ENCODE measurements at places on chromosomes 6 and 20.

DNA sequence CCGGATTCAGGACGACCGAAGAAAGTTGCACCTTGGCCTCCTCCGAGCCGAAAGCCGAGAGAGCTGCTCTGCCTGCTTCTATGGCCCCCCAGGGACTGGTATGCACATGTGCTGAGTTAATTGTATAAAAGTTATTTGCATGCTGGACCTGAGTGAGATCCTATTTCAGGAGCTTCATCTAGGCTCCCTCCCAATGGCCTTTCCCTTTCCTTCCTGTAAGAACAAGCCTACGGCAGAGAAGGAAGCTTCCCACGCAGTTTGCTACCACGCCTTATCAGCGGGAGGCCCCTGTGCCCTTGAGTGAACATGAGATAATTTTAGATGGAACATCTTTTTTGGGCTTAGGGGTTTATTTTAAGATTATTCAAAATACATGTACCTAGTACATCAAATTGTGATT is 65.9 kb downstream of the RIN2 start:
- peak; percentile 98 for DNase-seq

DNA sequence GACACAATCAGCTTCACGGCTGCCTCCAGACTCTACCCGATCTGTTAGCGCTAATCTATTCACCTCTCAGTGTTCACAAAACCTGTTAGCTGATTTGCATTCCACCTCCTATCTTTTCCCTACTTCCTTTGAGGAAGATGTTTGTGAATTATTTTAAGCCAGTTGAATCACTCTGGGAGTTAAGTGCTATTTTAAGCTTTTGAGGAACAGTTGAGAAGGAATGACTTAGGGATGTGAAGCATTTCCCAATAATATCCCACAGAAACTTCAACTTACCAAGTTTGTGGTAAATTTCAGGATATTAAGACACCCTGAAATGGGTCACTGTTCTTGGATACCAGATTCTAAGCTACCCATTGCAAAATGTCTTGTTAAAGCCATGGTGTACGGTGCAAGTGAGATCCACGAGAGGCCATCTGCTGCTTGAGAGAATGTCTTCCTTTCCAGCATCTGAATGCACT is 145.2 kb upstream of the CITED2 start:
- DNase-seq = peak; percentile 4

GRCh38 chr6:21501021-21501354 is 92.6 kb upstream of the SOX4 start:
- peak; percentile 93 for DNase-seq

DNA sequence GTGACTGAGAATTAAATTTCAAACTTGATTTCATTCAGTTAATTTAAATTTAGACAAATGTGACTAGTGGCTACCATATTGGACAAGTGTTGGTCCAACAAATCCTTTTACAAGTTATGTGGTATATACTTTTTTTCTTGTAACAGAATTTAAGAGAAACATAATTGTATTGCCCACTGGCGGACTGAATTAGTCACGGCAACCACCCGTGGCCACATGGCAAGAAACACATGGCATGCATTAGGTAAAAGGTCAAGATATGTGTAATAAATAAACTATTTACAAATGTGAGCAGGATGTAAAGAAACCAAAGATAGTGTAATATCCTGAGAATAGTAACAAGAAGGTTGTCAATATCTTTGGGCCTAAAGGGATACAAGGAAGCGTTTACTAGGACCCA is 91.2 kb downstream of the LCA5 start:
- DNase-seq = no peak

DNA sequence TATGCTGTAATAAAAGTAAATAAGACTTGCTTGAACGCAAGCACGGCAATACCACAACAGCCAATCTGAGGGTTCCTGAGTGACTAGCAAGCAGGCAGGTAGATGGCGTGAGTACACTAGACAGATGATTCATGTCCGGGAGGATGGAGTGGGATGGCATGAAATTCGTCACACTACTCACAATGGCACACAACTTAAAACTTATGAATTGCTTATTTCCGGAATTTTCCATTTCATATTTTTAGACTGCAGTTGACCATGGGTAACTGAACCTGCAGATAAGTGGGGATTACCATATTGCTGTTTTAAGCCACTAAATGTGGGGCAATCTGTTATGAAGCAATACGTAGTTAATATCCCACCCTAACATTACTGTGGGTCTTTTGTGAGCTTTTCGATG is 93.6 kb upstream of the NFATC2 start:
- DNase-seq = no peak

- DNase-seq = no peak
Observed at GRCh38 chr20:23963941-23964340, 24.6 kb downstream of the GGTLC1 start.

DNA sequence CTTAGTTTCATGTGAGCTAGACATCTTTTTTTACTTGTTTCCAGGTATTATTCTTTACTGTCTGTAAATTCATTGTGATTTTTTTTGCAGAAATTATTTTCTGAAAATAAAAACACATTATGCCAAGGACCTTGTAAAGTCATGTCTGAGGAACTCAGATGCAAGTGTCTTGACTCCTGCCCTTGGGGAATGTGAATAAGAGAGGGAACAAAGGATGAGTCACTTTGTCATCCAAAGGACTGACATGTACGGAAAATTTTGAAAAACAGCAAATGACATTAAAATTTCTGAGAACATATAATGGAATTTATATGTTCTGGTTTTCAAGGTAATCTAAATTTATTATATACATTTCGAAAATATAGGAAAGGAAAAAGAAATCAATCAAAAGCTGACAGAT is 660.4 kb downstream of the CD109 start:
- no peak for DNase-seq

DNA sequence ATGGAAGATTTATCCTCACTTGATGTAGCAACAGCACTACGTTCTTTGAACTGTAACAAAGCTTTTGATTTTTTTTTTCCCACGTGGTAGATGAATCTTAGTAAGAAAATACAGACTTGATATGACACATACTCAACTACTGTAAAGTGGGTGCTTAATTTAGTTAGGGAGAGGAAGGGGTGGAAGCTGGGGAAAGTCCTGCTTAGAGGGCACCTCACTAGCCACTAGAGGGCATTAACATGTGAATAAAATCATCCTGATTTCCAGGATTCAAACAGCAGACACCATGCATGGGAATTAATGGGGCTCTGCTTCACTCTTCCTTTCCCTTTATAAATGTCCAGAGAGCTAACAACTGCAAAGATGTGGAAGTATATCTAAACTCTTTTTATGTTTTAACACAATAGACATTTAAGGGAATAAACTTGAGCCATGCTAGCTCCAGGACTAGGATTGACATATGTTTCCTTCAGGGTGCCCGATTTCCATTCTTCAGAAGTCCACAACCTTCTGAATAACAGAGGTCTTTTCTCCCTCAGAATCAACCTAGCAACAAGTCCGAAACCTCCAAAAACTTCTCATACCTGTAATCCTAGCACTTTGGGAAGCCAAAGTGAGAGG is 250.1 kb downstream of the ATXN1 start:
- DNase-seq = peak; percentile 67

DNA sequence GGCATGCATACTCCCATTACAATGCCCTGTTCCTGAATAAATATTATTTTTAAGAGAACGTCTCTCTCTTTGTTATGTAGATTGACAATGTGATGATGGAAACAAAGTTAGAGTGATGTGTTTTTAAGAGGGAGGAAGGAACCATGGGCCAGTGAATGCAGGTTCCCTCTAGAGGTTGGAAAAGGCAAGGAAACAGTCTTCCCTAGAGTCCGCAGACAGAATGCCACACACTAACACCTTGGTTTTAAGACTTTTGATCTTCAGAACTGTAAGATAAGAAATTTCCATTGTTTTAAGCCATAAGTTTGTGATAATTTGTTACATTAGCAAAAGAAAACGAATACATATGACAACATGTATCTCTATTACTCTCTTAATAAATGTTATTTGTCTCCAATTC is 4.7 kb upstream of the CENPW start:
- no peak for DNase-seq

- DNase-seq = no peak
Observed at GRCh38 chr6:149950423-149950822, 8.6 kb downstream of the ULBP2 start.

- no peak for DNase-seq
Observed at GRCh38 chr6:38184585-38185080, 365.1 kb downstream of the ZFAND3 start.

DNA sequence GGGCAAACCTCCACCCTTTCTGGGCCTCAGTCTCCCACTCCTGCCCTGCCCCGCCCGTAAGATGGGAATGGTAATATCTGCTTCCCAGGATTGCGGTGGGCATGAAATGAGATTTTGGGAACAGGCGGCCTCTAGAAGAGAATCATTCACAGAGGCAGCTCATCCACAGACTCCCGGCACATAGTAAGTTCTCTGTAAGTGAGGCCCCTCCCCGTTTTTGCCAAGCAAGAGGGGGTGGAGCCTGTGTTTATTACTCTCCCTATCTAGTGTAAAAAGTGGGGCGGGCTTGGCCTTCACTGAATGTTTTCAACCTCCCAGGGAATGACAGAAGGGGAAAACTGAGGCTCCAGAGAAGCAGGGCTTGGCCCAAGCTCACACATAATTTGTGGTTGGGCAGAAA is 20.0 kb downstream of the SUN5 start:
- DNase-seq = no peak

GRCh38 chr20:32970973-32971300 is 33.3 kb downstream of the SUN5 start:
- no peak for DNase-seq

DNA sequence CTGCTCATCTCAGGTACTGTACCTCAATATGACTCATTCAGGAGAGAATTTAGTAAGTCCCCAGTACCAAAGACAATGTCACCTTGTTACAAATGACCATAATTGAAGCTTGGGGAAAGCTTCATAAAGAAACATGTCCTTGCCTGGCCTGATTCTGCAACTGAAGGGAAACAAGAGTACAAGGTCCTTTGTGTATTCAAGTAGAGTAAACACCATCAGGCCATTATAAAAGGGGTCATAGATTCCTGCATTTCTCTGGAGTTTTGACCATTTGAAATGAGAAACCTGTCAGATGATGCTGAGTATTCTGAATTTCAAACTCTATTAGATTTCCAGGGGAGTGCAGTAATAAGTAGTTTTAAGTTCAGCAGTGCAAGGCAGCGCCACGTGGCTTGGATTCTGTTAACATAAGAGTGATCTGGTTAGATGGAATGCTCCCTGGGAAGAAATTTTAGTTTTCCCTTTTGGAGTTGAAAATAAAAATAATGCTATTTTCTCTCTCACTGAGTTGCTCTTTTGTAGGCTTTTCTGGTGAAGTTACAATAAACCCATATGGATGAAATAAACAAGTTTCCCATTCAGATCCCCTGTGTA is 1054.3 kb downstream of the EPHA7 start:
- DNase-seq = no peak

DNA sequence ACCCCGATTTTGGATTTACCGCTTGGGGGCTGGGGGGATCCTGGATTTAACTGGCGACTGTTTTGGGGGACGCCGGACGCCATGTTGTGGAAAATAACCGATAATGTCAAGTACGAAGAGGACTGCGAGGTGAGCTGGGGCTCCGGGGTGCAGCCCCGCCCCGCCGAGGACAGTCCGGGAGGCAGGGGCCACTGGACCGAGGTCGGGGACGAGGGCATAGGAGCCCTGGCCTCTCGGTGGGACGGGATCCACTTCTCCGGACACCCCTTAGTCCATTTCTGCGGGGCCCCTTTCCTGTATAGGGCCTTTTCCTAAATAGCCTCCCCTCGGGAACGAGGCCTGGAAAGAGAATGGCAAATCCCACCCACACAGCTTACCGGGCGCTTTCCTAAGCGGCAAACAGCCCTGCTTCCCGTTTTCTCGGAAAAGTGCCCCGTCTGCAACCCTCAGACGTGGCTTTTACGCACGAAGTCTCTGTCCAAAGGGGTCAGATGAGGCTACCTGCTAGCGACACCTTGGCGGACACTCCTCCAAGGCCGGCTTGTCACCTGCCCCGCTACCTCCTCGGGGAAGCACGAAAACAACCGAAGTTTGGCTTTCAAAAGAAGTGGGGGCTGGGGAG is 469 bp downstream of the TFAP2C start:
- DNase-seq = peak; percentile 77

GRCh38 chr6:118283766-118284165 is 264.3 kb upstream of the PLN start:
- no peak for DNase-seq

GRCh38 chr6:30840935-30841643 is 43.2 kb upstream of the DDR1 start:
- no peak for DNase-seq

DNA sequence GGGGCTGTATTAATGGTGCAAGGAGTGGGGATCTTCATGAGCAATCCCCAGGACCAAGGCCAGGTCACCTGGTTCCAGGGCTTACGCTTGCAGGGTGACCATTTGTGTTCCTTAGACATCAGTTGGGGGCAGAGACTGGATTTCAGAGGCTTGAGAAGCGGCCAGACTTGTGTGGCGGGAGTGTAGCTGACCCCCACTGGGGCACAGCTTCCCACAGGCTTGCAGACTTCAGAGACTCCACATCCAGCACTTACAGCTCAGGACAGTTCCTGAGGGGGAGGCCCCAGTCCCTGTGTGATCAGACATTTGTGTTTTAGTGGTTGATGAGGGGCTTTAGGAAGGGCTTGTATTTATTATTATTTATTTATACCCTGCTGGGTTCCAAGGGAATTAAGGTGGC is 15.3 kb downstream of the TJAP1 start:
- no peak for DNase-seq

DNA sequence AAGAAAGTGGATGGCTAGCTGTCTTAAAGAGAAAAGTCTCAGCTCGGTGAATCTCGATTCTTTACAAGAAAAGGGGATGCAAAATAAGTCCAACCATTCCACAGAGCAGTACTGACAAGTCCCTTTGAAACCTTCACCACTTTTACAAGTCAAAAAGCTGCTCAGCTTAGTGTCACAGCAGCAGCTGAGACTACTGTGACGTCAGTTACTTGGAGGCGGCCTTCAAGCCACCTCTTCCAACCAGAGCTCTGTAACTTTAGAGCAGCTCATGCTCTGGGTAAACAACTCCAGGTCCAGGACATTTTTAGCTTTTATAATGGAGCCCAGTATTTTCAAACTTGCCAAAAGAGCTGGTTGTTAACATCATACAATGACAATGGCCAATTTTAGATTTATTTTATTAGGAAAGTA is at the start of gene KIAA0408:
KIAA0408 (minus strand) TSS at position 159 of the 411 bp plus-strand sequence. CDS start 5,408 bp downstream, outside the sequence.
- DNase-seq = no peak

DNA sequence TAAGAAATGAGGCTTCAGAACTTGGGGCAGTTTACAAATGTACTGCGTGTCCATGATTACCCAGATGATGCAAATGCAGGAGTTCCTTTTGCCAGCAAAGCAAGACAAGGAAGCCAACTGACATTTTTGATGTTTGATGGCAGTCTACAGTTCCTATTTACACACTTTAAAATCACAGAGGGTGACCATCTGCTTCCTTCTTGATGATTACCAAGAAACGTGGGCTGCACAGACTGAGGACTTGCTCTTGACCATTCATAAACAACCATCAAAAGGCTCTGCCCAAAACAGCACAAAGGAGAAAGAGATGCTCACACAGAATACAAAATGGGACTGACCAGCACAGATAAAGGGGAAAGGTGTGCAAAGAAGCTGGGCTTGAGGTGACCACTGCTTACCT is 79.8 kb upstream of the TRAF3IP2 start:
- DNase-seq = no peak

- no peak for DNase-seq
Observed at GRCh38 chr20:5040345-5040744, 39.0 kb upstream of the SLC23A2 start.

- no peak for DNase-seq
Observed at GRCh38 chr6:157813750-157814455, 9.1 kb upstream of the SNX9 start.

- no peak for DNase-seq
Observed at GRCh38 chr6:70414813-70415212, 1.5 kb downstream of the FAM135A start.

- DNase-seq = no peak
Observed at GRCh38 chr6:11279284-11279689, 46.8 kb upstream of the NEDD9 start.

Data from NCI-H526 (cell line).